ENCODE measurements at places on chromosomes 4 and X. TPM values are rescaled to one million over a fixed set of nuclear protein-coding genes. Genes with fewer than 3 reads are reported as not detected.
A peak's percentile ranks its signal among the peaks of the same experiment; 100 is the strongest.

DNA sequence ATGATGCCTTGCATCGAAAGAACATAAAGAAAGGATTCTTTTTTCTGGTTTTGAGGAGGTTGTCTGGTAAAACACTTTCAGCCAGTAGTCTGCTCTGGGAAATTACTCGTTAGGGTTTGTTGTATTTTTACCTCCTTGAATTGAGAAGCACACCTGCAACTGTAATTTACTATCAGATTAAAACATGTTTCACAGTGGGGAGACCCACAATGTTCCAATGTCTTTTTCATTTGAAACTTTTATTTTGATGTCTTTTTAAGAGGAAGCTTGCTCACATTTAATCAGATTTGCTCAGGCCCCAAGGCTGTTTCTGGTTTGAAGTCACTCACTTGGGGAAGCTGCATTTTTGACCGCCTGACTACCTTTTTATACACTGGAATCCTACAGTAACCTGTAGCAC, 12.0 kb downstream of the TMEM154 start:
- no peak for DNase-seq

DNA sequence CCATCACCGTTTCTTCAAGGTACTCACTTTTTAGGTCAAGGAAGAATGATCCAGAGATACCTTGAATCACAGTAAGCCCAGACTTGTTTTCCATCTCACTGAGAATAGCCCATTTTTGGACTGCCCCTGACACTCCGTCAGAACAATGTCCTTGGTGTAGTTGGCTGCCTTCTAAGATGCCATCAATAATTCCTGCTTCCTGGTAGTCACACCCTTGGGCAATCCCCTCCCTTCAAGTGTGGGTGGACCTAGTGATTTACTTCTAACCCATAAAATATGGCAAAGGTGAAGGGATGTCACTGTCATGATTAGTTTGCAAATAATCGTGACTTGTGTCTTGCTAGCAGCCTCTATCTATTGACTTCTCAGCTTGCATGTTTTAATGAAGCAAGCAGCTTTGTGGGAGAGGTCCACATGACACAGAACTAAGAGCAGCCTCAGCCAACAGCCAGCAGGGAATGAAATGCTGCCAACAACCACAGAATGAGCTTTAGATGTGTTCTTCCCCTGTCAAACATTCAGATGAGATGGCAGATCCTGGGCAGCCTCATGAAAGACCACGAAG, 20.0 kb upstream of the KLHL34 start:
- no peak for DNase-seq

GRCh38 chr4:98639108-98639507, 19.3 kb downstream of the TSPAN5 start:
- DNase-seq = no peak

- no peak for DNase-seq
Measured at GRCh38 chrX:116694046-116694445, 231.3 kb upstream of the CT83 start.

DNA sequence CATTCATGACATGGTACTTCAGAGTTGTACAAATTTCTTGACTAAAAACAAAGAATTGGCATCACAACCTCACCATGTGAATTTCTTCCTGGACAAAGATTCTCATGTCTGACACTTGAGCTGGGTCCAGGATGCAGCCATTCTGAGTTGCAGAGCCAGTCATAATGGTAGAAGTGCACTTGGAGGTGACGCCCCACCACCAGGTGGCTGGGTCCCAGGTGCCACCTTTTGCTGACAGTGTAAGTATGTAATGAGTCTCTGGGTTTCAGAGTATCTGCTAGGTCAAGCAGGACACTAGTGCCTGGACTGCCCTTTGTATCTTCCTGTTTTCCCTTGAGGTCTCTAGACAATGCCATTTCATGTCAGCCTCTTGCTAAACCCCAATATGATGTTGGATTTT, 36.6 kb upstream of the WDR1 start:
- DNase-seq = no peak

GRCh38 chr4:183353557-183353956, 31.3 kb upstream of the CLDN24 start:
- no peak for DNase-seq

GRCh38 chr4:35325908-35326453, 918.3 kb downstream of the ARAP2 start:
- DNase-seq = no peak

DNA sequence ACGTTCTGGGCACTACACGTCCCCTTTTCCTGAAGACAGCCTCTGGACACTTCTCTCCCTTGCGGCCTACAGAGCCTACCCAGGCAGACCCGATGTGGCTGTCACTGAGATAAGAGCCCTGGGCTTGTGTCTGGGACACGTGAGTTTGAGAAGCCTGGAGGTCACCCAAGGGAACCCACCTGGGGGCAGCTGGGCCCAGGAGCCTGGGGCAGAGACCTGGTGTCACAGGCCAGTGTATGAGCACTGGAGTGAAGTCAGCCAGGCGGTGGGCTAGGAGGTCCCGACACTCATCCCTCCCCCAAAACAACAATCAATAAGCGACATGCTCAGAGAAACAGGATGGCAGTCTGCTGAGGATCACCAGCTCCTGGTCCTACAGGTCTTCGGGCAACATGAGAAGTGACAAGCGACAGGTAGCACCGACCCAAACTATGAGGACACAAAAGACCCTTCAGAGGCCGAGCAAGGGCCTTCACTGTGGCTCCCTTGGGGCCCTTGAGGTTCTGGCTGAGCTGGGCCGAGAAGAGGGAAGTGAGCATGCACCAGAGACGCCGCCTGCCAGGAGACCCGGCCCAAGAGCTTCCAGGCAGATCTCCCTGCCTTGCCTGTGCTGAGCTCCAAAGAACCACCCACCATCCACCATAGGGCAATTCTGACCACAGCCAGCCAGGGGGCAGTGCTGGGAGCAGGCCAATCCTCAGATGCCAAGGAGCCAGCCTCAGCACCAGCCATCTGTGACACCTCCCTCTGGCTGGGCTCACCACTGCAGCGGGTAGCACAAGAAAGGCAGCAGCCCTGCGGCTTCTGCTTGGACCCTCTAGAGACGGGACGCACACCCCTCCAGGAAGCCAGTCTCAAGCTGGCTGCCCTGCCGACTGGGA, 11.0 kb upstream of the DUSP9 start:
- peak; percentile 49 for DNase-seq

GRCh38 chrX:112819008-112819640, 21.5 kb downstream of the AMOT start:
- DNase-seq = peak; percentile 14

DNA sequence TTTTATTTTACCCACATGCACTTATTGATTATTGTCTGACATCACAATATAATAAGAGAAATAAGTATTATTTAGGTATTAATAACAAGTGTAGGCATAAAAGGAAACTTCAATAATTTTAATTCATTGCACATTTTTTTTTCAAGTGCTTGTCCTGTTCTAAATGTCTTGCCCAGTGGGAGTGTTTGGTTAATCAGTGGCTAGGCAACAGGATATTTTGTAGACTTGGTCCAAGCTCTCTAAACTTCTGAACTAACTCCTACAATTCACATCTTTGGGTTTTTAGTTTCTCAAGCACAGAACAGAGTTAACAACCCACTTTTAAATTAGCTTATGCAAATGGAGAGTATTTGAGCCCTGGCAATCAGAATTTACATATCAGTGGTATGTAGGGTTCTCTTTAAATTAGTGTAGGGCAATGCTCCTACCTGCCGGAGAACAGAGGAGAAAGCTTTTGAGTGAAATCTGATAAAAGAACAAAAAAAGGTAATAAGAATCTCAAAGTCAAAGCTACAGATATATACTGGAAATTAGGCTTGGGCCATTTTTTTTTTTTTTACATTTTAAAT, 353.5 kb downstream of the ADGRL3 start:
- no peak for DNase-seq

- DNase-seq = no peak
Measured at GRCh38 chr4:177052211-177052934, 257.3 kb upstream of the NEIL3 start.

DNA sequence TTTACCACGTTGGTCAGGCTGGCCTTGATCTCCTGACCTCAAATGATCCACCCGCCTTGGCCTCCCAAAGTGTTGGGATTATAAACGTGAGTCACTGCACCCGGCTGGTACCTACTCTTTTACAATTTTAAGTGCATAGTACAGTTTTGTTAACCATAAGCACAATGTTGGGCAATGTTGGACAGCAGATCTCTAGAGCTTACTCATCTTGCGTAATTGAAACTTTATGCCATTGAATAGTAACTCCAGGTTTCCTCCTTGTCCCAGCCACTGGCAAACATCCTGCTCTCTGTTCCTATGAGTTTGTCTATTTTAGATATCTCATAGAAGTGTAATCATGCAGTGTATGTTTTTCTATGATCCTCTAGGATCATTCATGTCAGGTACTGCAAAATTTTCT, 9.3 kb upstream of the CPE start:
- peak; percentile 84 for DNase-seq

GRCh38 chrX:132428896-132429295, 59.9 kb downstream of the MBNL3 start:
- DNase-seq = no peak

DNA sequence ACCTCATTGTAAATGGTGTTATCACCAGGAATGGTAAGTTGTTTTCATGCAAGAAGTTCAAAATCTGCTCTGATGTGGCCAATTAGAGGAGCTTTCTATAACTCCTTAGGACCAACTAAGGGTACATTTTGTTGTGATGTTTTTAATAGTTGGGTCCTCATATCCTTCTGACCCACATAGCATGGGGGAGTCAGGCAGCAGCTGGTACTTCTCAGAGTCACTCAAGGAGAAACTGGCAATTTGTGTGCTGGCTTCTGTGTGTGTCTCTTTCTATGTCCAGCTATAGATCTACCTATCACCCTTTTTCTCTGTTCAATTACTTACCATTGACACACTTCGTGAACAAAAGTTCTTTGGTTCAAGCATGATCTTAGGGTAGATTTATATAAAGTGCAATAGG, 194.3 kb upstream of the TENM3 start:
- no peak for DNase-seq

- DNase-seq = no peak
Measured at GRCh38 chrX:87755493-87755892, 237.9 kb downstream of the KLHL4 start.

DNA sequence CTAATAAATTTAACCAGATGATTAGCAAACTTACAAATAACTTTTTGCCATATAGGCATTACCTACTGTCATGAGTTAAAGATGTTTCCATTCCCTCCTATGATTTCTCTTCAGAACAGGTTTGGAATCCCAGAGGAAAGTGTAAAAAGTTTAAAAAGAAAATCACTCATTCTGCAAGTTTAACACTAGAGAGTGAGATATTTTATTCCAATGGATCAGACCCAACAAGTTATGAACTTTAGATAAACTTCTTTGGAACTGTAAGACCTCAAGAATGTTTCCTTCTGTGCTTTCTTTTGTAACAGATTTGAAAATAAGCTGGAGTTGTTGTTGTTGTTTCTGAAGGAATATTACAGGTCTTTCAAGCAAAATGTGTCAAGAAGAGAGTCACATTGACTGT, 51.6 kb downstream of the PPP3CA start:
- DNase-seq = no peak

DNA sequence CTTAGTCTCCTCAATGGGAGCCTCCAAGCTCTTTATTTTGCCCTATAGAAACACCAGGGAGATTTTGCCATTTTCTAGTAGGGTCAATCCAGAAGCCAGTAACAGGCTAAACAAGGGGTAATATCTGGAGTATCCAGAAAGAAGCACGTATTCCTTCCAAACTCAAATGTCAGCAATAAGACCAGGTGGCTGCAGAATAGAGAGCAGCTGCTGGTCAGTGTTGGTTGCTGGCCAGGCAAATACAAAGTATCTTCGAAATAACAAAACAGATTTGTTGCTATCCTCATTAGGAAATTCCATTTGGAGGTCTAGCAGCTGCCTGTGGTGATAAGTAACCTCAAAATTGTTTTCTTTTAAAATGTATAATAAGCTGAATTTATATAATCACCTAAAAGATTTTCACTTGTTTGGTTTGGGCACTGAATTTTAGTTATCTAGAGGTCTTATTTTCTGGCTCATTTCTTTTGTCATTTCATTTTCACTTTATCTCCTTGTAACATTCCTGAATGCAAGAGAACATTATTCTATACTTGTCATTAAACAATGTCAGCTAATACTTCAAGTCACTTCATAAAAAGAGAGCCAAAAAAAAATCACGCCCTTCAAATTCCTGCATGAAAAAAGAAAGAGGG, 320.6 kb downstream of the DTHD1 start:
- no peak for DNase-seq

GRCh38 chr4:89336818-89337420, 29.3 kb upstream of the GPRIN3 start:
- DNase-seq = no peak

GRCh38 chrX:18899796-18900380, 84.0 kb downstream of the PHKA2 start:
- DNase-seq = no peak

- DNase-seq = no peak
Measured at GRCh38 chr4:19531906-19532848, 719.5 kb upstream of the SLIT2 start.

The HPGD gene
- total RNA-seq = 0.30 TPM

The SPANXD gene
- total RNA-seq = 0.30 TPM

The HERC5 gene
- 0.95 TPM for total RNA-seq

The BMPR1B gene
- total RNA-seq = 4.7 TPM

The SSX1 gene
- 139 TPM for total RNA-seq

The SCML1 gene
- 19.6 TPM for total RNA-seq

The TLR2 gene
- total RNA-seq = not detected

The ALPK1 gene
- 5.1 TPM for total RNA-seq

The SLC16A2 gene
- 7.7 TPM for total RNA-seq

The CLCN4 gene
- total RNA-seq = 0.03 TPM

The LIMCH1 gene
- 10.6 TPM for total RNA-seq

The ASMTL gene
- total RNA-seq = 12.3 TPM

The MID2 gene
- 9.1 TPM for total RNA-seq

The POF1B gene
- total RNA-seq = 0.14 TPM

The GAGE12J gene
- total RNA-seq = not detected

The MTNR1A gene
- not detected for total RNA-seq

The ERCC6L gene
- 10.1 TPM for total RNA-seq
